ENCODE measurements at places on chromosomes 3 and 15. TPM values are rescaled to one million over a fixed set of nuclear protein-coding genes. Genes with fewer than 3 reads are reported as not detected.

The STRC gene
- 1.6 TPM for total RNA-seq

The NLGN1 gene
- total RNA-seq: 5.7 TPM

The FHIT gene
- 16.1 TPM for total RNA-seq

The AADACL2 gene
- total RNA-seq: not detected

The CFAP161 gene
- total RNA-seq: not detected

The ARGFX gene
- total RNA-seq: not detected

The NANOGP8 gene
- total RNA-seq: 0.36 TPM

The RLBP1 gene
- not detected for total RNA-seq

The POPDC2 gene
- total RNA-seq: 2.9 TPM

The DAZL gene
- total RNA-seq: not detected

The CCR8 gene
- total RNA-seq: not detected

The ZNF501 gene
- 6.7 TPM for total RNA-seq

The LIPC gene
- 5.9 TPM for total RNA-seq

The PLXND1 gene
- total RNA-seq: 18.0 TPM

Measured in progenitor cell of endocrine pancreas (in vitro differentiated cells).